ENCODE measurements at places on chromosomes 6 and 20. TPM values are rescaled to one million over a fixed set of nuclear protein-coding genes. Genes with fewer than 3 reads are reported as not detected.

Gene PSMB8
- total RNA-seq: 56.8 TPM

Gene DDX43
- total RNA-seq: 14.4 TPM

Gene KCNK15
- not detected for total RNA-seq

Gene OR2H2
- not detected for total RNA-seq

Gene DAAM2
- total RNA-seq: 2.3 TPM

Gene MAP3K5
- 21.0 TPM for total RNA-seq

Gene ARMC12
- total RNA-seq: not detected

Gene GLP1R
- total RNA-seq: not detected

Gene LHFPL5
- not detected for total RNA-seq

Gene PRPH2
- total RNA-seq: 2.6 TPM

Gene GTSF1L
- total RNA-seq: not detected

Gene CGAS
- 10.9 TPM for total RNA-seq

Gene PLCB4
- 5.0 TPM for total RNA-seq

Data from placental pericyte (primary cell).